NCI-H1417 treated with DMSO at 0.1 percent for 48 hours (cell line): ENCODE measurements at places on chromosomes 5 and 9.
A peak's percentile ranks its signal among the peaks of the same experiment; 100 is the strongest.

GRCh38 chr9:121292051-121292450 is 24.1 kb downstream of the GSN start:
- DNase-seq, result no peak

DNA sequence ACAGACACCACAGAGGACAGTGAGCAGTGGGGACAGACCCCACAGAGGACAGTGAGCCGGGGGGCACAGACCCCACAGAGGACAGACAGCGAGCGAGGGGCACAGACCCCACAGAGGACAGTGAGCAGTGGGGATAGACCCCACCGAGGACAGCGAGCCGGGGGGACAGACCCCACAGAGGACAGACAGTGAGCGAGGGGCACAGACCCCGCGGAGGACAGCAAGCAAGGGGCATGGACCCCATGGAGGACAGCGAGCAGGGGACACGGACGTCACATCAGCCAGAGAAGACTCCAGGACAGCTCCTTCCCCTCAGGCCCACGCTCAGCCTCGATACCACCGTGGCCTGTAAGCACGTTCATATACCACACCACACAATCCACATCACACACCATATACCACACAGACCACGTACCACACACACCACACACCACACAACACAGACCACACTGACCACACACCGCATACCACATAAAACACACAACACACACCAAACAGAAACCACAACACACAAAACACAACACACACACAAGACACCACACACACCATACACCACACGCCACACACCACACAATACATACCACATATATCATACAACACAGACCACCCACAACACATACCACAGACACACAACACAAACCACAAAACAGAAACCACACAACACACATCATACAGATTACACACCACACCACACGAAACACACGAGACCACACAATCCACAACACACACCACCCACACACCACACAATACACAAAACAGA is 5.2 kb upstream of the ZDHHC11 start:
- DNase-seq, result no peak

DNA sequence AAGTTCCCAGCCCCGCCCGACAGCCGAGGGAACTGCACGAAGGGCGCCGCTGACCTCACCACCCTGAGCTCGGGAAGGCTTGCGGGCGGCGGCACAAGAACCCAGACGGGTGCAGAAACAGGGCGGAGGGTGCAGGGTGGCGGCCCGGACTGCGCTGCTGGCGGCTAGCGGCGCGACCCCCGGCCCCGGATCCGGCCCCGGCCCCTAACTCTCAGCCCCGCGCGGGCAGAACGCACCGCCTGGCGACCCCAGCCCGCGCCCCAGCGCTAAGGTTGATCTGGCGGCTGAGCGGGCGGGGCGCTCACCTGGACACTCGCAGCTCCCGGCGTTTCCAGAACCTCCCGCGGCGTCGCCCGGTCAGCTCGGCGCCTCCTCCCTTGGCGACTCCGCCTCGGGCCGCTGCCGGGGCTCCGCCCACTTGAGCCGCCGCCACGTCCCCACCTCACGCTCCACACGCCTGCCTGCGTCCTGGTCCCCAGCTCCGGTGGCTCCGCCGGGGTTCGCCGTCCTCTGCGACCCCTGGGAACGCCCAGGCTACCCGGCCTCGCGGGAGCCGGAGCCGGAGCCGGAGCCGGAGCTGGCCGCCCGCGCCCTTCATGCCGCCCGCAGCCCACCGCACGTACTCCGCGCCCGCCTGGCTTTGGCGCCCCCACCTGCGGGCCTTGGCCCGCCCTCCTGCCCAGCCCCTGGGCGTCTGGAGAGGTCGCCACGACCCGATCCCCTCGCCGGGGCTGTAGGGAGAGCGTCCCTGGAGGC is at the start of gene P4HA2:
Gene P4HA2, minus strand, starts transcription at position 369 of the 756 bp plus-strand sequence. CDS start 9,227 bp downstream, outside the sequence.
- DNase-seq, result no peak

DNA sequence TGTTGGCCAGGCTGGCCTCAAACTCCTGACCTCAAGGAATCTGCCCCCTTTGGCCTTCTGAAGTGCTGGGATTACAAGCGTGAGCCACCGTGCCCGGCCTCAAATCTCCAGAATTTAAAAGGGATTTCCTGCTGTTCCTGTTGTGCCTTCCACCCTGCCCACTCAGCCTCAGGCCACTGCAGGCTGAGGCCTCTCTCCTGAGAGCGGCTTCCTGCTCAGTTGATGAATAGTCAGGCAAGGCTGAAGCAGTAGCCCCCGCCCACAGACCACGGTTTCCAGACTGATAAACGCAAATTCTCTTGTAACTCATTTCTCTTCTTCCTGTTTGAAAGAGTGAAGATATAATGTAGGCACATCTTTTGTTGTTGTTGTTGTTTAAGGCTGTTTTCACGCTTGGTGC is 127.0 kb upstream of the PLCXD3 start:
- no peak for DNase-seq

DNA sequence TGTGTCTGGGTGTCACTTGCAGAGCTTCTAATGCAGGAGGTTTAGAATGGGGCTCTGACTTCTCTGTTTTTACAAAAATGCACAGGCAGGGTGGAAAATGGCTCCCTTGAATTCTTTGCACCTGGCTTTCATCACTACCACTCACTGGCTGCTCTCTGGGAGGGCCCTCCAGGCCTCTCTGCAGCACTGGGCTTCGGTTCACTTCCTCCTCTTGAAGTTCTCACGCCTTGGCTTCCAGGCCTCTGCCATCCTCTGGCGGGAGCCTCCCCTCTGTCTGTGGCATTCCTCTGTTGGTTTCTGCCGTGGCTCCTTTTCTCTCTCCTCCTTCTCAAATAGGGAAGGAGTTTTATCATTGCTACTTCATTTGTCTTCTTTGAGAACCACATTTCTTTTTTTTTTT is 2.8 kb upstream of the PRLR start:
- DNase-seq, result no peak

GRCh38 chr5:6745706-6746222 is 32.5 kb downstream of the TENT4A start:
- DNase-seq, result peak; percentile 30

- no peak for DNase-seq
These were observed 47.9 kb upstream of the SLC25A51 start for GRCh38 chr9:37951671-37952449.

DNA sequence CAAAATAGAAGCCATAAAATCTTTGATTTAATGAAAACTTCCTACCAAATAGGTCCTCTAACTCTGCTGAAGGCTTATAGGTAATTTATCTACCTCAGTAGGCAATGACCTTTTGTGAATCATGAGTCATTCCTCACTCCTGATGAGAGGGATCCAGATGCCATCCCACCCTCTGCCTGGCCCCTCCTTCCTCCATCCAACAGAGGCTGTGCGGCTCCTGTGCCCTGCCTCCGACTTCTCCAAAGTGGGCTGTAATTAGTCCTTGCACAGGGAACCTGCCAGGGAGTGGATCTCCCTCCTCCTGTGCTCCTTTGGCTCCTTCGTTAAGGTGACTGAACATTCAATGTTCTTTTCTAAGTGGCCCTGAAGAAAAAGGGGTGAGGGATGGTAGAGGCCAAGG is 213.9 kb upstream of the TBCA start:
- no peak for DNase-seq

GRCh38 chr5:83035373-83036100 is 41.7 kb downstream of the TMEM167A start:
- no peak for DNase-seq

DNA sequence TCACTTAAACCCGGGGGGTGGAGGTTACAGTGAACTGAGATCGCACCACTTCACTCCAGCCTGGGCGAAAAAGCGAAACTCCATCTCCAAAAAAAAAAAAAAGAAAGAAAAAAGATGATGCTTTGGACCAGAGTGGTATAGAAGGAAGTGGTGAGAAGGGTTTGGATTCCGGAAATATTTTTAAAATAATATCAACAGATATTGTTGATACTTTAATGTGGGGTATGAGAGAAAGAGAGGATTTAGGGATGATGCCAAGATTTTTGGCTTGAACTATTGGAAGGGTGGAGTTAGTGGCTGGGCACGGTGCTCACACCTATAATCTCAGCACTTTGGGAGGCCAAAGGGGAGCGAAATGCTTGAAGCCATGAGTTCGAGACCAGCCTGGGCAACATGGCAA is 49.6 kb upstream of the PLIN2 start:
- no peak for DNase-seq

DNA sequence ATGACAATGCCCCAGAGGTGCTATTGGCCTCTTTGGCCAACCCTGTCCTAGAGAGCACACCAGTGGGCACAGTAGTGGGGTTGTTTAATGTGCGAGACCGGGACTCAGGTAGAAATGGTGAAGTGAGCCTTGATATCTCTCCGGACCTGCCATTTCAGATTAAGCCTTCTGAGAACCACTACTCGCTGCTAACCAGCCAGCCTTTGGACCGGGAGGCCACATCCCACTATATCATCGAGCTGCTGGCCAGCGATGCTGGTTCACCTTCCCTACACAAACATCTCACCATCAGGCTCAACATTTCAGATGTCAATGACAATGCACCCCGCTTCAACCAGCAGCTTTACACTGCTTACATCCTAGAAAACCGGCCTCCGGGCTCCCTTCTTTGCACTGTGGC is 1.4 kb downstream of the PCDHGC5 start:
- DNase-seq, result no peak

GRCh38 chr9:30670805-30671562 is 1713.5 kb upstream of the ACO1 start:
- no peak for DNase-seq

DNA sequence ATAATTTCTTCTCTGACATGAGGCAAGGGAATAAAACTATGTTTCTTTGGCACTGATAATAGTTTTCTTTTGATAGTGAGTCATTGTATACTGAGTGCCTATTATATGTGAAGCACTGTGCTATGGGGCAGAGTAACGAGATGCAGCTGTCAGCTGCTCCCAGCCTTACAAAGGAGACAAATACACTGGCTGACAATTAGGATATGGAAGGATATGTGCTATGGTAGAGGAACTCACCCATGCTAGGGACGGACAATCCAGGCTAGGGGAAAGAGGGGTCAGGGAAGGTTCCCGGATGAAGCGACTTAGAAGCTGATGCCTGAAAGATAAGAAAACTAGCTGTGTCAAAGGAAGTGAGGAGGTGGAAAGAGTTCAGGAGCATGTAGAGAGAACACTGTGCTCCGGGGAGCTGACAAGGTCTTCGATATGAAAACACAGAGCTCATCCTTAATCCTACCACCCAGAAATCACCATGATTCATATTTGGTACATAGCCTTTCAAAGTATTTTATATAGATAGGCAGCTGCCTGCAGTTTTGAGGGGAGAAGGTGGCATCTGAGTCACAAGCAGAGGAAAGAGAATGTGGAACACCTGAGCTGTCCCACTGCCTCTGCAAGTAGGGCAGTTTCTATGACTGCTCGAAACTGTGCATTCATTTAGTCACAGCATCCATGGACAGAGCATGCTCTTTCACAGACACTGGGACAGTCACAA is 12.1 kb downstream of the BSPRY start:
- no peak for DNase-seq

- no peak for DNase-seq
These were observed 2287.4 kb upstream of the WWC1 start for GRCh38 chr5:166004006-166004405.

- no peak for DNase-seq
These were observed 42.7 kb downstream of the SUSD1 start for GRCh38 chr9:112132356-112132755.

- no peak for DNase-seq
These were observed 201.1 kb downstream of the PALM2AKAP2 start for GRCh38 chr9:109981091-109981490.

GRCh38 chr9:18923167-18923566 is 109.8 kb downstream of the SAXO1 start:
- DNase-seq, result no peak

GRCh38 chr5:181190711-181191525 is 14.1 kb downstream of the TRIM7 start:
- no peak for DNase-seq

- no peak for DNase-seq
These were observed 21.6 kb upstream of the RASA1 start for GRCh38 chr5:87246061-87246460.

- DNase-seq, result peak; percentile 80
These were observed 601 bp downstream of the NNT start for GRCh38 chr5:43603344-43604217.

DNA sequence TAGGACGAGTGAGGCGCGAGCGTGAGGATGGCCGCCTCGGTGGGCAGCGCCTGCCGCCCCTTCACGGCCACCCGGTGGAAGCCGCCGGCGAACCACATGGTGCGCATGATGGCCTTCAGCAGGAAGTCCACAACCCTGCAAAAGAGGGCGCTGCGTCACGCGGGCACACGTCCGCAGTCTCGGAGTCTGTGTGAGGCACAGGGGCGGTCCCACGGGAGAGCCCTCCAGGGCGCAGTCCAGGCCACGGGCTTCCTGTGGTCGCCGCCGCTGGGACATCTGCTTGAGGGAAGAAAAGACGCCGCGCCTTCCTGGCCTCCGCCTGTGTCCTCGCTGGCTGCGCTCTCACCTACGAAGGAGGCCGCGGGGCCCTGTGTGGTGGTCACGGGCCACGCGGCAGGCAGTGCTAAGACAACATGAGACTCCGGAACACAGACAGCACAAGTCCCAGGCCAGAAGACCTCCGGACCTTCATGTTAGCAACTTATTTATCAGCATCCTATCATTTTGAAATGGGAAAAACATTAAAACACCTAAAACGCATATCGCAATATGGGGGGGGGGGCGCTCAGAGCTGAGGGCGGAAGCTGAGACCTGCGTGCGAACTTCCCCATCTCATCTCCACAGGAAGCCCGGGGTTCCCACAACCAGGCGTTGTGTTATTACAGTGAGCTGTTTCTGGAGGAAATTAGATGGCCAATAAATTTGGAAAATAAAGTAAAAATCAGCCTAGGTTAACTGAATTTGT is 28.8 kb downstream of the LPCAT1 start:
- DNase-seq, result no peak

DNA sequence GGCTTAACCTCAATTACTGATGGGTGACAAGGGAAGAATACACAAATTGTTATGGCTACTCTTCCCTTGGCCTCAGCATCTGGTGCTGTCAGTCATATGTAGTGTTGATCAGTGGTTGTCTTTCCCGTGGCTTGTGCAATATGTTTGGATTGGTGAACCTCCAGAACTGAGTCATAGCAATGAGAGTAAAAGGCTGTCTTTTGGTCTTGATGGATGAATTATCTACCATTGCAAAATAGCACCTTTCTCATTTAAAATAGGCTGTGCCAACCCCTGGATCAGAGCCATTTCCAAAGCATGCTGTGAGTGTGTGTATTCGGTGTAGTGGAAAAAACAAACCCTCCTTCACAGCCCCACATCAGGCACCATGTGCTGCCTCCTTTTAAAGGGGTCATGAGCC is 14.6 kb upstream of the F2R start:
- DNase-seq, result no peak

DNA sequence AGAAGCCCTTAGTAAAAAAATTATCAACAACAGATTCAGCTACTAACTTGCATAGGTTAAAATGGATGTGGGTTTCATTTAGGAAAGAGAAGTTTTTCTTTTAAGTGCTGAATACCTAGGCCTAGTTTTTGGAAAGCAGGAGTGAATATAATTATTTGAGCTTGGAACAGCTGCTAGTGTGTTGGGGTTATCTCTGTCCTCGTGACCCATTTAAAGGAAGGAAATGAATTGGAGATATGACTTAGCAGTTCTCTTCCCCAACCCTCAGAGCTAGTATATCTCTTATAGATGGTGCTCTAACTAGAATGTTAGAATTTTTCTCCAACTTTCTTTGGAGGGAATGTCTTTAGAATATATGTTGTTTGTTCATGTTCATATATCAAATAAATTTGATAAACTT is 38.6 kb downstream of the ZNF366 start:
- DNase-seq, result no peak
